ENCODE measurements at places on chromosomes 1 and 21.

DNA sequence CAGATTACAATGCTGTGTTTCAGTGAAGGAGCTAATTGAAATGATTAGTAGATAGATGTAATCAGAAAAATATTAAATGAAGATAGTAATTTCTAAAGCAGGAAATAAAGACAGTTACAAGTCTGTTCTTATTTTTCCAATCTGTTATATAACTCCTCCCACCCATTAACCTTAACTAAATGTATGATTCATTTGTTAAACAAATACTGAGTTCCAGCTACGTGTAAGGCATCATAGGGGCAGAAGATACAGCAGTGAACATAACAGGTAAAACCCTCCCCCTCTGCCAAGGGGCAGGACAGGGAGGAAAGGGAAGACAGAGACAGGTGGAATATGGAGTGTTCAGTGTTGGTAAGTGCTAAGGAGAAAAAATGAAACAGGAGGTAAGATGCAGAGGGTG, at the start of gene FAM177B:
Gene FAM177B, plus strand, starts transcription at position 231 of the 400 bp plus-strand sequence. CDS start 9,344 bp downstream, outside the sequence.
- no peak for DNase-seq

DNA sequence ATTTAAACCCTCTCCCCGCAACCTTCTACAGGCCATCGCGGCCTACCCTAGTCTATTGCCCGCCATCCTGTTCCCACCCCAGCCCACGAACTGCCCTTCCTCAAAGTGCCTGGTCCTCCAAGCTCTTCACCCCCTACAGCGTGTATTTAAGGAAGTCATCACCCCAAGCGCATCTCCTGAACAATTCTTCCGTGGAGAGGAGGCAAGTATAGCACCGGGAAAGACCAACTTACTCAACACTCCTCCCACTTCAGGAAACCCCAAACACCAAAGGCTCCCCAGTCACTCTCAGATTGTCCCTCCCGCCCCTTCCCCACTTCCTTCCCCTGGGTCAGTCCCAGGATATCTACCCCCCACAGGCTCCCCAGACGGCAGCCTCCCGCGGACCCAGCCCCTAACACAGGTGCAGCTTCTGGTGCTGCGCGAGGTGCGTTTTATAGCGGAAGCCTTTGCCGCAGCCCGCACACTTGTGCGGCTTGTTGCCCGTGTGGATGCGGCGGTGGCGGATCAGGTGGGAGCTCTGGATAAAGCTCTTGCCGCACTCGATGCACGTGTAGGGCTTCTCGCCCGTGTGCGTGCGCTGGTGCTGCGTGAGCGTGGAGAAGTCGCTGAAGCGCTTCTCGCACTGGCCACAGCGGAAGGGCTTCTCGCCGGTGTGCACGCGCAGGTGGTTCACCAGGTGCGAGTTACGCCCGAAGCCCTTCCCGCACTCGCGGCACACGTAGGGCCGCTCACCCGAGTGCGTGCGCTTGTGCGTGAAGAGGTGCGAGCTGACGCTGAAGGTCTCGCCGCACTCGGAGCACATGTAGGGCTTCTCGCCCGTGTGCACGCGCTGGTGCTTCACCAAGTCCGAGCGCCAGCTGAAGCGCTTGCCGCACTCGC, 25.5 kb downstream of the ZNF697 start:
- DNase-seq, result no peak

- no peak for DNase-seq
Observed at GRCh38 chr1:59856725-59857338, 42.1 kb downstream of the HOOK1 start.

- DNase-seq, result no peak
Observed at GRCh38 chr1:211596418-211597181, 17.6 kb upstream of the SLC30A1 start.

DNA sequence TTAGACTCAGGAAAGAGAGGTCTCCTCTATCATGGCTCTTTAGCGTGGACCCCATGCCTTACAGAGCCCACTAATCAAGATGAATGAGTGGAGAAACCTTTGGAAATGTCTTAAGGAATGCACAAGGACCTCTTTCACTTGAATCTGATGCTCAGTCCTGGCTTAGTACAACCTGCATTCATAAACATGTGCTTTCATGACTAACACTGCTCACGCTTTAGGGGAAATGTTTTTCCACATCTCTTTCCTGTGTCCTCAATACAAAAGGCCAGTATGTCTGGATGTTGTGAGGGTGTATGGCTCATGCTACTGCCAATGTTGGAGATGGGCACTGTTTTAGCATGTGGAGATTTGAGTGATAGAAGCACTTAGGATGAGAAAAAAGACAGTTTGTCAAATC, 14.2 kb upstream of the GNG12 start:
- DNase-seq, result no peak

GRCh38 chr1:114558544-114558943, 22.9 kb downstream of the BCAS2 start:
- no peak for DNase-seq

GRCh38 chr1:46364612-46365011, 24.0 kb downstream of the NSUN4 start:
- DNase-seq, result no peak

GRCh38 chr21:14547834-14548513, 1.9 kb upstream of the SAMSN1 start:
- DNase-seq, result no peak

- DNase-seq, result no peak
Observed at GRCh38 chr1:29579821-29580425, 343.6 kb downstream of the PTPRU start.

DNA sequence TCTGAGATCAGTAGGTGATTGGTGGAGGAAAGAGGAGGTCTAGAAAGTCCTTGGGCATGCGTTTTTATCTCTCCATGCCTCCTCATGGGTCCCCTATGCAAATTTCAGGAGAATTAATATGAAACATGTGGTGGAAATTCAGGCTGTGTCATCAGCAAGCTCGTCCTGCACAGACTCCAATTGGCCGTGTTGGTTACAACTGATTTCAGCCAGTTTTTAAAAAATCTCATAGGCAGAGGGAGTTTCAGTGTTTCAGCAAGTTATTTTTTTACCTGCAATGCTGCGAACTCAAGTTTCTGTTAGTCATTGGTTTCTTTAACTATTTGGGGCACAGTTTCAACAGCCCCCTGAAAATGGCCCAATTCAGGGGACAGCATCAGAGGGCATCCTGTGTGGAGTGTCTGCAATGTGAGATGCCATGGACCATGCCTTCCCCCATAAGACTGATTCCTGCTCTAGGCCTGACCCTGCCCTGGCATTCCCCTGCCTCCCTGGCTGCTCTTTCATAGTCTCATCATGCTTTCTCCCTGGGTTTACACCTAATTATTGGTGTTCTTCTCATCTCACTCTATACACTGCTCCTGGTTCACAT, 59.9 kb downstream of the C1orf198 start:
- no peak for DNase-seq

GRCh38 chr1:175678471-175678870, 64.9 kb downstream of the TNR start:
- no peak for DNase-seq

DNA sequence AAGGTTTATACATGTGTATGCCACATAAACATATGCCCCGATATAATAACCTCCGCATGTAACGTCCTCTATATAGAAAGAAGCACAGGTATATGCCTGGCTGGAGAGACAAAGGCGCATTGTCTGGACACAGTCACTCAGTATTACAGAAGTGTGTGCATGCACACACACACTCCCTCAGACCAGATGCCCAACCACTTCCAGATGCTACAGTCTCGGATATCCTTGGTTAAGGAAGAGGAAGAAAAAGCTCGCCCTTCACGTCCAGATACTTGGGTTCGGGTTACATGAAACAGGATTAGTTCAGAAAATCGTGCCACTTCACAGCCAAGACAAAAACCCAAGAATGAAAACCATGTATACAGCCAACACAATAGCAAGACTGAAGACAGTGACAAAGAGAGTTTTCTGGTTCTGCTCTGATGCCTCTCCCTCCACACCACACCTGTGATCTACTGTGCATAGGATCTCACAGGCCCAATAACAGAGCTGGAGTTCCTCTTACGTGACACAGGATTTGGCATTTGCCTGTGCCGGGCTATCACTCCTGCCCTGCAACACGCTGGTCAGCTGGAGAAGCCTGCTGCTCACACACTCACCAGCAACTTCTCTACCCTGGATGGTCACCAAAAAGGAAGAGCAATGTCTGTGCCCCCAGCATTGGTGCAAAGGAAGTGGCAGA, 75.0 kb downstream of the SSBP3 start:
- DNase-seq, result no peak

- no peak for DNase-seq
Observed at GRCh38 chr1:33429856-33430691, 821 bp downstream of the PHC2 start.

GRCh38 chr1:38452246-38452645, 405.7 kb upstream of the POU3F1 start:
- no peak for DNase-seq

DNA sequence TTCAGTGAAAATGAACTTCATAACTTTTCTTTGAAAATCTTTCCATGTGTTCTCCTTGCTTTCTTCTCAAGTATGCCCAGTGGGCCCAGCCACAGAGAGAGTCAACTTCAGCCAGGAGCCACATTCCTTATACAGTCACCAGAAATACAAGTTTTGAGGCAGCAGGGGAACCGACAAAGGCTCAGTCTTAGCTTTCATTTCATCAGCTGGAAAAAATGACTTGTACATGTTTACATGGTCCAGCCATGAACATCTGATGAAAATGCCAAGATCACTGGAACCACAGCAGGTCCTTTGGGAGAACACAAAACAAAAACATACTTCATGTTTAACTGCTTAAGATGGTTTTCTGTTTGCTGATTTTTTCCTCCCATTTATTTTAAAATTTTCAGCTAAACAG, 72.5 kb downstream of the SYDE2 start:
- no peak for DNase-seq
